ENCODE measurements at places on chromosomes 4 and X.

- DNase-seq, result no peak
Measured at GRCh38 chr4:80255329-80256095, 11.0 kb upstream of the FGF5 start.

DNA sequence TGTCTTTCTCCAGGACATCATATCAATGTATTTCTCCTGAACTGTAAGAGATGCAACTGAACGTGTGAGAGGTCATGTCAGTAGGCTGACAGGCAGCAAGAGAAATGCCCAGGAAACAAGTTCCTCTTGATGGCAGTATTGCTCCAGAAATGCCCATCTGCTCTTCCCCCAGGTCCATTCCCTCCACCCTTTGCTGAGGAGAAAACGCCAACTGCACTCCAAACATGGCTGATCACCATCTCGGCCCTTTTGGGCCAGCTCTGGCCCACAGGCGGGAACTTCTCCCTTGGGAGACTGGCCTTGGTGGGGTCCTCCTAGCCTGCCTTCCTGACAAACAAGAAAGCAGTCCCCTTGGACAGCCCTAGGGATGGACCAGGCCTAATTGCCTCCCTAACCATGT, 276.5 kb upstream of the AGTR2 start:
- DNase-seq, result peak; percentile 50

DNA sequence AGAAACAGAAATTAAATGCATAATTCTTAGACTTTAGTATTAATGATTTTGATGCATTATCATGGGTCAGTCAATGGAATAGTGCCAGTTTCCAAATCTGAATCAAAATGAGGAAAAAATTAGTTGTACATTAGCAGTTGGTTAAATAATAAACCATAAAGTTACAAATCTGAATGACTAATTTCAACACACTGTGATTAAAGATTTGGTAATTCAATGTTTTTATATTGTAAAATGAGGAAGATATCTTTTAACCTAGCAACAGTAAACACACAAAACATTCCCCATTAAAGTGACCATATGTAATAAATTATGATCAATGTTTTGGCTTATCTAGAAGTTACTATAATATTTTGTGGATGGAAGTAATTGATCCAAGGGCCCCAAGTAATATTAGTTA, 1.6 kb downstream of the FBXO8 start:
- DNase-seq, result no peak

GRCh38 chr4:186347743-186348142, 81.8 kb downstream of the F11 start:
- DNase-seq, result no peak

DNA sequence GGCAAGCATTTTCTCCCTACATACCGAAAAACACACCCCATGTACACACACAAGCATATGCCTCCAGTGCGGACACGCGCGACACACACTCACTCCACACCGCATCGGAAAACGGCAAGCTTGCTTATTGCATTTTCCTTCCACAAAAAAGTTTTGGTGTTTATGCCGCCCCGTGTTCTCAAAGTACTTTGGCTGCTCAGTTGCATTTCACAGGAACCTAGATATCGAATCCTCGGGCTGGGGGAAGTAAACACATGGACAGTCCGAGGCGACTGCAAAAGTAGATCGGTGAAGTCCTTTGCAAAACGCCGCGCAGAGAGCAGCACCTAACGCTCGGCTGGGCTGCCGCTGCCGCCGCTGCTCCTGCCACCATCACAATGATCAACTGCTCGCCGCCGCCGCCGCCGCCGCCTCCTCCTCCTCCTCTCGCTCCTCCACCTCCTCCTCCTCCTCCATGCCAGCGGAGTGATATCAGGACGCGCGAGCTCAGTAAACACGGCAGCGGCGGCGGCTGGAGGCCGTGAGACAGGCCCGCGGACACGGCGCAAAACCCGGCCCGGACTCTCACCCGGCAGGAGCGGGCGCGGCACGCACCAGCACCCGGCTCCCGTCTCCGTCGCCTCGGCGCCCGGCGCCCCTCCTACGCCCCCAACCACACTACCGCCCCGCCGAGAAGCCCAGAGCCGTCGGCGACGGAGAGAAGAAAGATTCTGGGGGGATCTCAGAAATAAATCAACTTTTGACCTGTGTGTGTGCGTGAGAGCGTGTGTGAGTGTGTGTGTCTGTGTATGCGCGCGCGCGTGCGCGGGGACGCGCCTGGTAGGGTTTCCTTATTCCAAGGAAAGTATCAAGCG, at the start of gene MAML3:
TSS of gene MAML3 (minus strand) at position 467 of the 854 bp plus-strand sequence. CDS start 857 bp downstream, outside the sequence.
- peak; percentile 89 for DNase-seq

DNA sequence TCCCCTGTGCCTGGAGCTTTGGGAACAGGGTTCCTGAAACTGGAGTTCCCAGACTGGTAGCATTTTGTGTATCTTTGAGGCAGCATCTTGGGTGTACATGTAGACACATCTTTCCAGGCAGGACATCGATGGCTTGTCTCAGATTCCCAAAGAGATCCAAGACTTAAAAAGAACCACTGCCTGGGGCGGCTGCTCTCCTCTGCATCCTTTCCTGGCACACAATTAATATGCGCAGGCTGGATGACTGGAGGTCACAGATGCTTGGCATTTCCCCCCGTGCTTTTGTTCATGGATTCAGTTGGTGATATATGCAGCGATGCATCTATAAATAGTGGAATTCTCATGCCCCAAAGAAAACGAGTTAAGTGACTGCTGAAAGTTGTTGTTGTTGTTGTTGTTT, 80.5 kb downstream of the CLDN34 start:
- no peak for DNase-seq

GRCh38 chr4:531076-531475, 32.1 kb downstream of the PIGG start:
- DNase-seq, result no peak
